H1 (cell line): ENCODE measurements at places on chromosomes 7 and 10.
A peak's percentile ranks its signal among the peaks of the same experiment; 100 is the strongest.

- DNase-seq, result no peak
Measured at GRCh38 chr10:126433351-126433750, 45.1 kb upstream of the ADAM12 start.

- DNase-seq, result no peak
Measured at GRCh38 chr7:54339073-54339472, 203.1 kb upstream of the VSTM2A start.

DNA sequence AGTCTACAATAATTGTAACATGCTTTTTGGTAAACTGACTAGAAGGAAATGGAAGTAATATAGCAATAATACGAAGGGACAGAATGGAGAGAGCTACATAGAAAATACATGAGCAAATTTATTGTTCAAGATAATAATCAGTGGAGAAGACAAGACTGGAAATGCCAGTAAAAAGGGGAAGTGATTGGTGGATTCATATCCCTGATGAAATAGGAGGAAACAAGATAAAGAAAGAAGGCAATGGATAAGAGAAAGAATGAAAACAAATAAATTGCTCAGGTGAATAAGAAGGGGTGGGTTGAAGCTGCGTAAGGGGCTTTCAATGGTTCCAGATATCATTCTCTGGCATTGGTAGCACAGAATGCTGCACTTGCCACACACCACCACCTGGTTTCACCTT lies 135.9 kb downstream of the LRRN3 start:
- DNase-seq, result no peak

DNA sequence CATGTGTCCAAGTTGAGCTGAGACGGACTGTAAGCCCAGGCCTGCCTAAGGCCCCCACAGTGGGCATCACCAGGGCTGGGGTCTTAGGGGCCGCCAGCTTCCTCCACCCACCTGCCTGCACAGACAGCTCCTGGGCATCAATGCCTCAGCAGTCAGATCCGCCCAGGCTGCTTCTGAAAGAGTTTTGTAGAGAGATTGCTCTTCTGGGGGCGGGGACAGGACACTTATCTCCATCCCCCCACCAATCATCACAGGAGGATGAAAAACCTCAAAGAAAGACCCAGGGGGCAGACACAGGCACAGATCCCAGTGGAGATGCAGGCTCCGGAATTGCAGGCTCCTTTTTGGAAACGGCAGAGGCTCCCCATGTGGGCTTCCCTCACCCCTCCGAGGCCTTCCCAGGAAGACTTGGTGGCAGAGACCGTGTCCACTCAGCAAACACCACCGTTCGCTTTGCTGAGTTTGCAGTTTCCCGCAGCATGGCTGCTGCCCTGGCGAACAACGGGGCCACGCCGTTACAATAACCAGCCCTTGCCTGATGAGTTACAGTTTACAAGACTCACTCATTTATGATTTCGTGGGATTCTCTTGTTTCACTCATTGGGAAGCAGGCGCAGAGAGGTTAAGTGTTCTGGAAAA lies 96.4 kb downstream of the MKI67 start:
- no peak for DNase-seq

DNA sequence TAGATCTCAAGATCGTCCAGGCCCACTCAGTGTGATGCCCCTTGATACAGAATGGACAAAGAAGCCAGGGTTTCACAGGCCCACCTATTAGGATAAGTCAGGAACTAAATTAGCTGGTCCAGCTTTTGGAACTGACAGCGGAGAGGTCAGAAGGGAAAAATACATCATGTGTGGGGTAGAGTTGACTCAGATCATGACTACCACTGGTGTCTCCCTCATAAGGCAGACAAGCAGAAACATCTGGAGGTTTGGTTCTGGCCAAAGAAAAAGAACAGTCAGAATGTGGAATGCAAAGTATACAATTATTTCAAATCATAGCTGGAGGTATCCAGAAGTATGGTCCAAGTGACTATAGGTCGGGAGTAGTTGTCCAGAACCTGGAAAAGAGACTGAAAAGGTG lies 621.1 kb upstream of the CELF2 start:
- DNase-seq, result no peak

GRCh38 chr10:68756766-68757165 lies 35.7 kb downstream of the CCAR1 start:
- no peak for DNase-seq

GRCh38 chr10:71426058-71426605 lies 29.4 kb downstream of the CDH23 start:
- DNase-seq, result peak; percentile 33

DNA sequence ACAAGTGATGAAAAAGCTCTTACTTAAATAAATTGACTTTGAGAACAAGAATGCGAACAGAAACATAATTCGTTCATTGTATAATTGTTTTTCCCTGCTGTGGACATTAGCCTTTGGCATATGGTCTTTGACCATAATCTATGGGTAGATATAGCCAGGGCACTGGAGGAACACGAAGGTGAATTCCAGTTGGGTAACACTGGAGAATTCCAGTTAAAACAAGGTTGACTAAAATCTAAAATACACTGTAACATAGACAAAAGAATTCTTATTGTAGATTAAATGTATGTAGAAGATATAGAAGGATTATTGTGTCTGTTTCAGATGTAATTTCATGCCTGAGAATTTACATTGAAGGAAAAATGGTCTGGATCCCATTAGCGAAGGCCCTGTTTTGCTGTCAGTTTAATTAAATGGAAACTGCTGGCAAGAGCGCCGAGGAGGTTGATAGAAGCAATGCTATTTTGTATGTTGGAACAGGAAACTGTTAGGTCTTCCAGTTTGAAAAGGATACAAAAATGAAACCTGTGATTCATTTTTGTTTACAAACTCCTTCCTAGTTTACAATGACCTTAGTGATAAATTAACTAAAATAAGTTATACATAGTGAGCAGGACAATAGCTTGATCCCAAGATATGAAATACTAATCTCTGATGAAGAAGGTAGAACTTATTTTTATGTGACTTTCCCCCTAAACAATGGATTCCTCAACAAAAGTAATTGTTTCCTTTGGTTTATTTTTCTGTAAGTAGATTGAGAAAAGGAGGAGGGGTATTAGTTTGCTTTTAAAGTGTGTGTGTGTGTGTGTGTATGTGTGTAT lies 68.9 kb downstream of the ARID5B start:
- no peak for DNase-seq

DNA sequence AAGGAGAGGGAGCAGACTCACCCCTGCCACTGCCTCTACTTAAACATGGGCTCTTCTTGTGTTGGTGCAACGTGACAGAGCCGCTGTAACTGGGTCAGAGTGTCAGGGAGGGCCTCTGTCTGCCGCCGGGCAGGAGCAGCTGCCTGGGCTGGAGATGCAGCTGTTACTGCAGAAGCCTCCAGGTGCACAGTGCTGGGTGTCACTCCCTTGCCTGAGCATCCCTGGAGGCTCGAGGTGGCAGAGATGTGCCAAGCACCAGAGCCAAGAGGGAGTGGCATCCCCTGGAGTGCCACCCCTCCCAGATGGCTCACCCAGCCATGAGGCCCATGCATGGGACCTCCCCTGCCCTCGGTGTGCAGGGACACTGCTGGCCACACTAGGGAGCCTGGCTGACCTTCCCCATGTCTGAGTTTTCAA lies 145.7 kb downstream of the PRPF18 start:
- no peak for DNase-seq
